ENCODE measurements at places on chromosomes 3 and 15.

DNA sequence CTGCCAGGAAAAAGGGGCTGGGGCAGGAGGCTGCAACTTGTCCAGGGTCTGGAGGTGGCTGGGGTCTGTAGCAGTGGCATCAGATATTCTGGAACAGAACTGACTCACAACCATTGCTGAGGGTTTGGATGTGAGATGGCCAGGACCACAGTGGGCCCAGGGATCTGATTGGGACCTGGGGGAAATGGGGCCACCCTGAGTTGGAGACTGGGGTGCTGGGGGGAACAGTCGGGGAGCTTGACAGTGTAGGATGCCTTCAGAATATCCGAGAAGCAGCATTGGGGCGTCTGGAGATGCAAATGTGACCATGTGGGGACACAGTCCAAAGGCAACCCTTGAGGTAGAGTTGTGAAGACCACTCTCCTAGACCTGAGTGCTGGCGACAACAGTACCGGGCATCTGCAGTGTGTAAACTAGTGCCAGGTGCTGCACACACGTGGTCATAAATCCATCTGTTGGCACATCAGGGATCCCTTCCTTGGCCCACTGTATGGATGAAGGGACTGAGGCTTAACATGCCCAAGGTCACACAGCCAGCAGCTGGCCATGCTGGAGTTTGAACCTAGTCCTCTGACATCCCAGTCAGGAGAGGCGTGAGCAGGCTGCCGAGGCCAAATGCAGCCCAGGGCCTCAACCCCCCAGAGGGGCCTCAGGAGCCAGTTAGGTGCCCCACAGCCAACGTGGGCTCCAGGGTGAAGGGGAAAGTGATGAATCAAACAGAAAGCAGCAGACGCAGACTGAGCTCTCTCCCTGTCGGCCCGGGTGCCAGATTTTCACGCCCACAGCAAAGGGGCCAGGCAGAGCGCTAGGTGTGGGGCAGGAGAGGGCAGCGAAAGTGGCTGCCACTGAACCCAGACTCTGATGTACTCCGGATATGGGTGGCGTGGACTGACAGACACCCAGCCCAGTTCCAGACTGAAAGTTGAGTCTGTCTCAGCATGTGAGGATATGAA lies 18.8 kb downstream of the HEMK1 start:
- no peak for DNase-seq

GRCh38 chr3:40780291-40780924 lies 255.6 kb downstream of the ZNF621 start:
- peak; percentile 42 for DNase-seq

DNA sequence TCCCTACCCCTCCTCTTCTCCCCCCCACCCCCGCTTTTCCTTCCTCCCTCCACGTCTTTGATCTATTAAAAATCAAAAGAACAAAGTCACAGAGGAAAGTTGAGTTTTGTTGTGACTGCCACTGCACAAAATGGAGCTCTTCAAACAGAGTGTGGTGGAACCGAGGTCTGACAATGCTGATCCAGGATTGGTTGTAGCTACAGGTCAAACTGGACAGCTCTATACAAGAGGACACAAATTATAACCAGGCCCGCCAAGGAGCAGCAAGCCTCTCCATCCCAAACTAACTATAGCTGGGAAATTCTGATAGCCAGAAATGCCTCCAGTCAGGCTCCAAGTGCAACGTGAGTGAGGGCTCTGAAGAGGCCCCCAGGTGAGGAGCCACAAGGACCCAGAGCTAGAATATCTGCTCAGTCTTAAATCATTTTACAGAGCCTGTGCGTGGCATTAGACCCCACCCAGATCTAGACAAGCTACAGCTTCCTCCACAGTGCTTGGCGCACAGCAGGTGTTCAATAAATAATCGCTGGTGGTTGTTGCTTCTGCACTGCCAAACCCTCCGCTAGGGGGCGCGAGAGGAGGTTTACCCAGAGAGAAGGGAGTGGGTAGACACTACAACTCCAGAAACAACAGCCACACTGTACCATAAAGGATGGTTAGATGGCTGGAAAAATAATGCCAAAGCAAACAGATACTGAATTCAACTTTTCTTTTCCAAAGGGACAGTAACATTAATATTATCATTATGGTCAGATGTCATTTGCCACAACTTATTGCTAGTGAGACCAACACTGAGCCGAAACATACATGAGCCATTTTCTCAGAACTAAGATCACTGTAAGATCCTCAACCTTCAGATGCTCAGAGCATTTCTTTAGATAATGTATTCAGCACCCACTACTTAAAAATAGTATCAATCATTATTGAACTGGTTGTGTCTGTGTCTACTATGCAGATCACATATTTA lies 44.6 kb downstream of the ZIC4 start:
- DNase-seq: peak; percentile 69

DNA sequence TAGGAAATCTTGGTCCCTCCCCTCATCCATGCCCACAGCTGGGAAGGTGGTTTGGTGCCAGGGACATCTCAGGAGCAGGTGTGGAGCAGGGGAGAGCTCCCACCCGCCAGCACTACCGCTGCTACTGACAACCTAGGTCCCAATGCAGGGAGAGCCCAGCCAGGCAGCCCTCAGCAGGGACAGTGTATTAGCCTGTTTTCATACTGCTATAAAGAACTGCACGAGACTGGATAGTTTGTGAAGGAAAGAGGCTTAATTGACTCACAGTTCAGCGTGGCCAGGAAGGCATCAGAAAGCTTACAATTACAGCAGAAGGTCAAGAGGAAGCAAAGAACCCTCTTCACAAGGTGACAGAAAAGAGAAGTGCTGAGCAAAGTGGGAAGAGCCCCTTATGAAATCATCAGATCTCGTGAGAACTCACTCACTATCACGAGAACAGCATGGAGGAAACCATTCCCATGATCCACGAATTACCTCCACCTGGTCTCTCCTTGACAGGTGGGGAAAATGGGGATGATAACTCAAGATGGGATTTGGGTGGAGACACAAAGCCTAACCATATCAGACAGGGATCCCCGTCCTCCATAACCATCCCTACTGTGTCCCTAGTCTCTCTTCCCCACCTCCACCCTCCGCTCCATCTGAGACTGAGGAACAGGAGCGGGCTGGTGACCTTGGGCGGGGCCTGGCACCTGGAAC lies 218.6 kb downstream of the TBC1D2B start:
- peak; percentile 73 for DNase-seq

- no peak for DNase-seq
These were observed 3.3 kb upstream of the ARIH2 start for GRCh38 chr3:48915296-48915695.
